ENCODE measurements at places on chromosomes 4 and X. TPM values are rescaled to one million over a fixed set of nuclear protein-coding genes. Genes with fewer than 3 reads are reported as not detected.

The ZC4H2 gene
- total RNA-seq: 12.6 TPM

The ANK2 gene
- 64.5 TPM for total RNA-seq

The PNMA5 gene
- 0.07 TPM for total RNA-seq

The GAGE13 gene
- total RNA-seq: not detected

The XKRX gene
- total RNA-seq: not detected

The ZNF711 gene
- total RNA-seq: 7.4 TPM

The ZDHHC9 gene
- 18.1 TPM for total RNA-seq

Data from uterus (tissue), 4 donors.